ENCODE measurements at places on chromosomes 11 and 22.

GRCh38 chr11:66981976-66982578, 7.0 kb downstream of the C11orf86 start:
- DNase-seq, result peak; percentile 86

GRCh38 chr11:111329306-111330204, 31.2 kb downstream of the POU2AF3 start:
- DNase-seq, result no peak

DNA sequence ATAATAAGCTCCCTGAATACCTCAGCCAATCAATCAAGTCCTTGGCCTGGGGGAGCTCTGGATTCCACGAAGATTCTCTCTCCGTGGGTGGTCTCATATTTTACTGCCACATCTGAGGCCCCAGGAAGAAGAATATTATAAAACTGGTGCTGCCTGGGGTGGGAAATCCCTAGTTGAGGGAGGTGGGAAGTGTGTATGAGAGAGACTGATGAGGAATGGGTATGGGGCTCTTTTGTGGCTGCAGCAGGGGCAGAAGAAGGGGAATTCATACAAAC, 71.5 kb downstream of the SYN3 start:
- DNase-seq, result no peak

GRCh38 chr11:111949519-111950426, 12.6 kb downstream of the DIXDC1 start:
- no peak for DNase-seq

DNA sequence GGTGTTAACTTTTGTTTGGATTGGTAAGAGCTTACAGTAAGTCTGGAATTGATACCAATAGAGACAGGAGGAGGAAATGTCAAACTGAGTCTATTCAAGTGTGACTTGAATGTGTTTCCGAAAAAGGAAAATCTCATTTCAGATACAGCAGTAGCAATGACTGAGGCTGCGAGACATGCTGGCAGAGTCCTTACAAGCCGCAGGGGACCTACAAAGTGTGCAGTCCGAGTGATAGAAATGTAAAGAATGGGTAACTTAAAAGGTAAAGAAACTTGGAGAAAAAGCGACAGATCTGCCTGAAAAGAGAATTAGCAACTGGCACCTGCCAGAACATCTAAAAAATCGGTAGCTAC, 444 bp downstream of the CWF19L2 start:
- no peak for DNase-seq

DNA sequence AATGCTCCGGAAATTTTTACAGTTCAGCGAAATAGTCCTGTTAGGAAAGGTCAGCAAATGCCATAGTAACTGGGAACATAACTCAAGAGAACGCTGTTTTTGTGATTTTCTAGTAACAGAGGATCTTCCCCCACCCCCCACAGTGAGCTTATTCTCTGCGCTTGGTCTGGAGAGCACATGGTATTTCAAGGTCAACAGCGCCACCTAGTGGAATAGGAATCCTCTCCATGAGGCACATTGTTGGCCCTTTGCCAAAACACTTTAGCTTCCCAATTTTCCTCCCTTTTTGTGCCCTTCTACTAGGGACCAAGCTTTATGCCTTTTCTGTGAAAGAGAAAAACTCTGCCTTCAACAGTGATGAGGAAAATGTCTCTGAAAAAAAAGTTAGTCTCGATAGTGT, 13.2 kb upstream of the OR4C12 start:
- no peak for DNase-seq

GRCh38 chr11:44305026-44305469, 4.9 kb downstream of the ALX4 start:
- DNase-seq, result no peak

DNA sequence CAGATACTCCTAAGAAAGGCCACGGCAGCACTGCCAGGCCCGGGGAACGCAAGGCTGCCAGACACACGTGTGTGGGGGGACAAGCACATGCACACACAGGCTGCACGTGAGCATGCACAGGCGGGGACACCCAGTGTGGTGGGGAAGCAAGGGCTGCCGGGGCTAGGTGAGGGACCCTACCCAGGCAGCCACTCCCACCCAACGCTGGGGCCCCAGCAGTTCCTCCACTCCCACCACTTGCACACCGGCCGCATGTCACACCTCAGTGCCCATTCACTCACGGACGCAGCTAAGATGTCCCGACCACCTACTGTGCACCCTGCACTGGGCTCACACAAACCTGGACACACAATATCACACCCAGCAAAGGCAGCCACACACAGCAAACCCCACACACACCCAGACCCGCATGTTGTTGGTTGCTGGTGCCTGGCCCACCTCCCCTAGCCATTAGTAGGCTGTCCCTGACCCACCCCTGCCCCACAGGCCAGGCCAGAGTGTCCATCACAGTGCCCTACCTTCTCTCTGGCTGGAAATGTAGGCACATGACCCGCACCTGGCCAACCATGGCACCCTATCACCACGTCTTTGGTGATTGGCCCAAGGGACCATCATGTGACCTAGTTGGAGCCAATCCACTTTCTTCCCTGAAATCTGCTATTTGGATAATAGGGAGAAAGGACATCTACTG, 8.8 kb downstream of the SSTR3 start:
- DNase-seq, result no peak

DNA sequence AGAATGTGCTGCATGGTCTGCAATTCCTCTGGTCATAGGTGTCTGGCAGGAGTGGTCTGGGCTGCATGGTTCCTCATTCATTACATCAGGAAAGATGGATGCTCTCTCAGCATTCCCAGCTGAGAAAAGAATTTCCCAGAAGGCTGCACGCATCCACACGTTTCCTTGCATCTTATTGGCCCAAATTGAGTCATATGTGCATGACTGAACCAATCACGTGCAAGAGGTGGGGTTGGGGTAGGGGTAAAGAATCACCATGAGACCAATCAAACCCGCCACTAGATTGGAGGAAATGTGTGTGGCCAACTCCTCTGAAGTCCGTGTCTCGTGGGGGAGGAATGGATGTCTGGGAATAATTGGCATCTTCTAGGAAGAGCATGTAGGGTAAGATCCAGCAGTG, 28.8 kb downstream of the TST start:
- DNase-seq, result no peak

DNA sequence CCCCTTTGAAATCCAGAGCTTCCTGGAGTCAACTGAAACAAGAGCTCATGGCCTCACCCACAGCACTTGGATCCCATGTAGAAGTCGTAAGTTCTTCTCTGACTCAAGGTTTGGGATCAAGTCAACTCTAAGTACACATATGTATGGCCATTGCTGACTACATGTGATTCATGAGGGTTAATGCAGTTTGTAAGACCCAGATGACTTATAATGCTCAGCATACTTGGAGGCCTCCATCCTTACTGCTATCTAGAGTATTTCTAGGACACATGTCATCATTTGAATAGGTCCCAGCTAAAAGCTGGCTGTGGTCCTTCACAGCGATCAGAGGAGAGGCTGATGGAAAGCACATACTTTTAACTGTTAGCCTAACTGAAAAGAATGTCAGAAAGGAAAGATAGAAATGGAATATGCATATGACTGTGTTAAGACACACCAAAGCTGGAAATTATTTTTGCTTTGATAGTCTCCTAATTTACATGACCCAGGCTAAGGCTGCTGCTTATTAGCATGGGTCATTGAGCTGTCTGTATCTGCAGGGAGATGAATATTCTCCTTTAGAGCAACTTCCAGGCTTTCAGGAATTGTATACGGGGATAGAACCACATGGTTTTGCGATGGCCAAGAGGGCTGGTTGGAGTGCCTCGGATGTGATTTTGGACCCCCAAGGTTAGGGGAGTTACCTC, 76.3 kb downstream of the NTM start:
- DNase-seq, result no peak

DNA sequence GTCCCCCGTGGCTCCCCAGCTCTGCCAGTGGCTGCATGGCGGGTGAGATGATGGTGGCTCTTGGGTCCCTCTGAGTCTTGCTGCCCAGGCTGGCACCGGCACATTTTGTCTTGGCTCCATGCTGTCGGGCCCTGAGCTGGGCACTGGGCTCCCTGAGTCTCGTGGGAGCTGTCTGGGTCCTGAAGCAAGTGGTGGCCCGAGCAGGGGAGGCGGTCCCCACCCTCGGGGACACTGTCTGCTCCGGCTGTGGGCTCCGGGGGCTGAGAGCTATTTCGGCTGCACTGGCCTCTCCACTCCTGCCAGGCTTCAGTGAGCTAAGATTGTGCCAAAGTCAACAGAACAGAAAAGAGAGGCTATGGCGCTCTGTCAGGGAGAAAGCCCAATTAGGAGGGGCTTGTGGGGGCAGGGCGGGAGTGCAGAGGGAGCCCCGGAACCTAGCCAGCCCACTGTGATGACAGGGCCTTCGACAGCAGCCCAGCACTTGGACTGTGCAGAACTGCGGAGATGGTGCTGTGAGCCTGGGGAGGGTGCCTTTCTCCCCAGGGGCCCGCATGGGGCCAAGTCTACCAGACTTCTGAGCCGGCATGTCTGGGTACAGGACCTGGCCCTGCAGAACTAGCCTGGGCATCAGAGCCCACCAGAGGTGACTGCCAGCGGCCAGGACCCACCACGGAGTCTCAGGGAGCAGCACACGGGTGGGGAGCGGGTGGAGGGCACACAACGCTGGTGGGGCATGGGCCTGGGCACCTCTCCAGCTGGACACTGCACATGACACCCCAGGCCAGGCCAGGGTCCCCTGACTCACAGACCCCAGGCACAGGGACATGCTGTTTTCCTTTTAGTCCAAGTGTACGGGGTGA, 38.0 kb downstream of the RTN4R start:
- DNase-seq, result no peak

DNA sequence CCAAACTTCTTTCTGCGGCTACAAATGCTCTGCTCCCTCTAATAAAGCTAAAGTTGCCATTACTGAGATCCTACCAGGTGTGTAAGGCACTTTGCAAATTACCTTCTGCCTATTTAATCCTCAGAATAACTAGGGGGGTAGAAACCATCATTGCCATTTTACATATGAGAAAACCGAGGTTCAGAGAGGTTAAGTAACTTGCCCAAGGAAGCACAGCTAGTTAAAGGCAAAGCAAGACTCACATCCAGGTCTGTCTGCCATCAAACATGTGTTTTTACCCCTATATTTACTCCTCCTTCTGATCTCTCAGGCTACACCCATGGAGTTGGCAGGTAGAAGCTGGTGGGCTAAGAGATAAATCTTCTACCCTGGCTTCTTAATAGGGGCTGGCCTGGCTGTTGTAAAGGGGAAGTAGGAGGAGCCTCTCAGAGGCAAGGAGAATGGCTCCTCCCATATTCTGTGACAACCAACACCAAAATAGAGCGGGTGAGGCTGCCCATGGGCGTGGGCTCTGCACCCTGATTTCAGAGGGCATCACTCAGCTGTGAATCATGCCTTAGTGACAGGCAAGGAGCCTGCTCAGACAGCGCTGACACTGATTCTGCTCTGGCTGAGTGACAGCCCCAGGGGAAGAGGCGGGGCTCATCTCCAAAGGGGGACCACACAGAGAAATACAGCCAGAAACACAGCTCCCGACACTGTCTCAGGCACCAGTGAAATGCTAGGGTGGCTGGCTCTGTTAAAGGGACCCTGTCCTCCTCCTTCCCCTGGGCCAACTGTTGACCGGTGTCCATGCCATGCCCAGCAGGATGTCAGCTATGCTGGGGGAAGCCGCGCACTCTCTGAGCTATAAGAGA, 106.8 kb downstream of the ABTB2 start:
- no peak for DNase-seq

DNA sequence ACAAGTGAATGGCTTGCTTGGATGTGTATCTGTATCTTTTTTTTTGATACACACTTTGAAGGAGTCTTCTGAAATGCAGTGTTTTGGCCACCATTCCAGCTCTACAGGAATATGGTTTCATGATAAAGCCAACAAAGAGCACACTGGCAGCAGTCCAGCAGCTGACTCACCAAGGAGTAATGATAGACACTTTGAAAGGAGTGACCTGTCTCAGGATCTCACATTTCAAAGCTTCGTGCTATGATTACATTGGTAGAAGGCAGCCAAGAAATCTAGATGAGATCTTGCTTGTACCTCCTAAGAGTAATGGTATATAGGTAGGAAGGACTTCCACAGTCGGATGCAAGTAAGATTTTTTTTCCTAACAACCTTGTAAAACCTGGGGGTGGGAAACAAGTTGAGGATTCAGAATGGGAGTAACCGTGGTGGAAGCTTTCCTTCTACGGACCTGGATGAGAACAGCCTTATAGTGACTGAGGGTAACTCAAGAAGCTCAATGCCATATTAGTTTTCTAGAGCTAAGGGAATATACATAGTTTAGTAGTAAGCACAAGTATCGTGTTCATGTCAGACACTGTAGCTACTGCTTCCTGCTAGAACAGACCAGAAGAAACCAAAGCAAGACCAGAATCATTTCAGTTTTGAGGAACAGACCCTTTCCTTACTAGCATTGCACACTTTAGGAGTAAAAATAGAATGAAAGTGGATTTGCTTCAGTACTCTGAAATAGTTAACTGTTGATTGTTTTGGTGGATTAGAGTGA, 25.0 kb downstream of the MTMR3 start:
- DNase-seq, result peak; percentile 78

GRCh38 chr11:70663815-70664214, 265.5 kb downstream of the CTTN start:
- DNase-seq, result no peak

GRCh38 chr22:36277482-36278291, 24.8 kb downstream of the APOL1 start:
- DNase-seq, result no peak

DNA sequence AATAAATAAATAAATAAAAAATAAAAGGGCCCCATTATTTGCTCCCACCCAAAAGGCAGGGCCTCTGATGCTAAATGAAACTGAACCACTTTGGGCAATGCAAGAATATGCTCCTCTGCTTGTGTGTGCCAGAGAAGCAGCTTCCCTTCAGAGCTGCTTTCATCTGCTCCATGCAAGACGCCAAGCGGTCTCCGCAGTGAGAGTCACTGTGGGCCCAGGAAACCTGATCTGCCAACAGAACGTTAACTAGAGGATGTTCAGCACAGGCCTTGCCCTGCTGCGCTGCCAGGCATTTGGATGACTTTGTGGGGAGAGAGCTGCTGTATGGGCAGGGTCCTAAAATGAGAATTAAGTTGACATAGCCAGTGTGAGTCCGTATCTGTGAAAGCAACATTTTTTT, 43.7 kb upstream of the APOA1 start:
- DNase-seq, result no peak

GRCh38 chr11:88016392-88017170, 158.7 kb downstream of the RAB38 start:
- DNase-seq, result peak; percentile 54

GRCh38 chr22:33971561-33971961, 51.3 kb upstream of the LARGE1 start:
- DNase-seq, result no peak

- no peak for DNase-seq
Observed at GRCh38 chr11:87022738-87023137, 15.0 kb upstream of the TMEM135 start.

GRCh38 chr11:74647404-74647803, 55.0 kb downstream of the POLD3 start:
- no peak for DNase-seq

DNA sequence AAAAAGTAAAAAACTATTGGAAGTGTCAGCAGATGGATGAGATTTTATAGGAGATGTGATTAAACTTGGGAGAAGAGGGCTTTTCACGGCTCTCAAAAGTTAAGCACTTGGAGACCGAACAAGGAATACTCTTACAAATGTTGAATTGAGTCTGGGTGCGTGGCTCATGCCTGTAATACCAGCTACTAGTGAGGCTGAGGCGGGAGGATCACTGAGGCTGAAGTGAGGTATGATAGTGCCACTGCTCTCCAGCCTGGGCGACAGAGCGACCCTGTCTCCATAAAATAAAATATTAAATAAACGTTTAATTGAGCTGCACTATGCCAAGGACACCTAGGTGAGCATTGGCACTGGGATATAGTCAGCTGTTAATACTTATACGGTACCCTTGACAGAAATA, 1.9 kb downstream of the CEP57 start:
- DNase-seq, result no peak
